ENCODE measurements at places on chromosomes 2 and 18. TPM values are rescaled to one million over a fixed set of nuclear protein-coding genes. Genes with fewer than 3 reads are reported as not detected.

RNF181 gene
- 132 TPM for total RNA-seq

TACR1 gene
- 0.26 TPM for total RNA-seq

KCNJ13 gene
- not detected for total RNA-seq

NFU1 gene
- 70.2 TPM for total RNA-seq

DLX1 gene
- 3.8 TPM for total RNA-seq

FBLN7 gene
- 1.0 TPM for total RNA-seq

NR4A2 gene
- 5.7 TPM for total RNA-seq

STPG4 gene
- not detected for total RNA-seq

GKN1 gene
- total RNA-seq: 1.6 TPM

ZNF385B gene
- total RNA-seq: 2.3 TPM

PRSS56 gene
- total RNA-seq: not detected

SULT1C3 gene
- not detected for total RNA-seq

NPHP1 gene
- total RNA-seq: 11.9 TPM

GAREM2 gene
- 5.7 TPM for total RNA-seq

CD302 gene
- total RNA-seq: 2.0 TPM

ZNF521 gene
- not detected for total RNA-seq

ECEL1 gene
- total RNA-seq: 2.8 TPM

IL1F10 gene
- total RNA-seq: not detected

RESP18 gene
- not detected for total RNA-seq

SAG gene
- not detected for total RNA-seq

MYL12B gene
- total RNA-seq: 432 TPM

SLC16A14 gene
- 28.4 TPM for total RNA-seq

TP53I3 gene
- 20.2 TPM for total RNA-seq

ALPP gene
- not detected for total RNA-seq

GPR35 gene
- total RNA-seq: 0.38 TPM

CCBE1 gene
- total RNA-seq: not detected

OXER1 gene
- total RNA-seq: not detected

MC2R gene
- not detected for total RNA-seq

CRACDL gene
- total RNA-seq: 0.09 TPM

IL36RN gene
- not detected for total RNA-seq

DNAJC5G gene
- total RNA-seq: not detected

SCN7A gene
- total RNA-seq: 0.02 TPM

NABP1 gene
- 35.7 TPM for total RNA-seq

BOLL gene
- total RNA-seq: not detected

TEKT4 gene
- not detected for total RNA-seq

IMPACT gene
- 24.9 TPM for total RNA-seq

CCDC148 gene
- 0.32 TPM for total RNA-seq

DUSP2 gene
- total RNA-seq: 11.1 TPM

CREG2 gene
- 0.20 TPM for total RNA-seq

NT5DC4 gene
- not detected for total RNA-seq

ZNG1B gene
- 42.7 TPM for total RNA-seq

SLC11A1 gene
- 1.2 TPM for total RNA-seq

ANKRD44 gene
- 20.8 TPM for total RNA-seq

PKDCC gene
- 2.1 TPM for total RNA-seq

SGO2 gene
- total RNA-seq: 16.0 TPM

FAM228B gene
- 2.5 TPM for total RNA-seq

GYPC gene
- not detected for total RNA-seq

NAT8 gene
- not detected for total RNA-seq

TMEM17 gene
- total RNA-seq: 5.4 TPM

SCTR gene
- total RNA-seq: not detected

CPO gene
- not detected for total RNA-seq

CIB4 gene
- total RNA-seq: not detected

KCNG2 gene
- 6.0 TPM for total RNA-seq

ZC3H6 gene
- 8.7 TPM for total RNA-seq

SLC4A5 gene
- 1.6 TPM for total RNA-seq

CHRNA1 gene
- total RNA-seq: not detected

TTC31 gene
- total RNA-seq: 23.8 TPM
